ENCODE measurements at places on chromosomes 2 and 18.

DNA sequence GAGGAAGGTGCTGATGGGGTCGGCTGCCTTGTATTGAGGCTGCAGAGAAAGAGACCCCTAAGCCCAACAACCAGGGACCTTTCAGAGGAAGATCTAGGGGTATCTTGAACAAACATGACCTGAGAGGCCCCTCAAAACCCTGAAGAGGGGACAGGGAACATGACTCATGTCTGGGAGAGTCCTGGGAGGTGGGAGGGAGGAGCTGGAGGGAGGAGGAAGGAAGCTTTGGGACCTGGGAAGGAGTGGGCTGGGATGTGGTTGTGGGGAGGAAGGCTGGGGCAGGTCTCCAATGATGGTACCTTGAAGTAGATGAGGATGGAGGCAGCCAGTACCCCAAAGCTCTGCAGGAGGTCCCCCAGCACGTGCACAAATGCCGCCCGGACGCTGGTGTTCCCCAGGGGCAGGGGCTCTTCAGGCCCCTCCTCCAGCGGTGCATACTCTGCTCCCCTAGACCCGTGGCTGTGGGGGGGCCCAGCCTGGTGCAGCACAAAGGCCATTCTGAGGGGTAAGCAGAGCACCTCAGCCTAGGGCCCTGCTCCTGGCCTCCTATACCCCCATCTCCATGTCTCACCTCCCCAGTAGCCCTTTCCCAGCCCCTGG, 5.9 kb downstream of the SLC30A3 start:
- DNase-seq = no peak

- DNase-seq = no peak
Measured at GRCh38 chr2:179596018-179596417, 265.4 kb downstream of the ZNF385B start.

DNA sequence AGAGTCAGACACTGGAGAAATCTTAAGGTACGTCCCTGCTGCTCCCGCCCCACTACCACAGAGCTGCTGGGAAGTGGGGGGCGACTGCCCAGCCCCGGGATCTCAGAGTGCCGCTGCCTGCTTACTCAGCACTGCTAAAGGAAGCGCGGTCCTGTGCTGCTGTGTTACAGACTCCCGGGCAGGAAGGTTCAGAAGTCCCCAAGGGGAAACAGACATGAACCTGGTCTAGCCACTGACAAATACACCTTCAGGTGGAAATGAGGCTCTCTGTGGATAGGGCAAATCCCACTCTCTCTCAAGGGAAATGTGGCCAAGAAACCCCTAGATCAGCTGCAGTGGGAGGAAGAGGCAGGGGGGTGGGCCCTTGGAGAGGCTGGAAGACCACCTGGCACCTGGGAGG, 13.7 kb downstream of the MTERF4 start:
- no peak for DNase-seq

GRCh38 chr18:48129621-48130082, 199.2 kb upstream of the SMAD2 start:
- DNase-seq = no peak

GRCh38 chr2:143468341-143468888, 339.2 kb downstream of the ARHGAP15 start:
- no peak for DNase-seq

- no peak for DNase-seq
Measured at GRCh38 chr2:218618102-218618860, 10.6 kb downstream of the PLCD4 start.

All from stimulated activated CD8-positive, alpha-beta memory T cell treated with anti-CD3 and anti-CD28 coated beads, Interleukin-7, amount 100 ng/mL, for 48 hours (primary cell).